ENCODE measurements at places on chromosomes 7 and 10. TPM values are rescaled to one million over a fixed set of nuclear protein-coding genes. Genes with fewer than 3 reads are reported as not detected.

BAMBI gene
- total RNA-seq: 18.8 TPM

AS3MT gene
- total RNA-seq: 29.3 TPM

ZDHHC4 gene
- total RNA-seq: 53.5 TPM

LOXL4 gene
- total RNA-seq: 0.72 TPM

CHST15 gene
- 4.9 TPM for total RNA-seq

RTKN2 gene
- 0.17 TPM for total RNA-seq

IFIT2 gene
- 4.6 TPM for total RNA-seq

TAS2R3 gene
- total RNA-seq: 0.41 TPM

VAX1 gene
- total RNA-seq: not detected

PHYHIPL gene
- total RNA-seq: not detected

MBL2 gene
- total RNA-seq: not detected

EGFR gene
- 13.5 TPM for total RNA-seq

RAPGEF5 gene
- 13.5 TPM for total RNA-seq

CYP3A7 gene
- not detected for total RNA-seq

ITGB8 gene
- total RNA-seq: 0.93 TPM

SEMA4G gene
- total RNA-seq: 1.6 TPM

Data from heart right ventricle (tissue), 16 donors.